Hepatic stellate cell (primary cell): ENCODE measurements at places on chromosomes 4 and X.

DNA sequence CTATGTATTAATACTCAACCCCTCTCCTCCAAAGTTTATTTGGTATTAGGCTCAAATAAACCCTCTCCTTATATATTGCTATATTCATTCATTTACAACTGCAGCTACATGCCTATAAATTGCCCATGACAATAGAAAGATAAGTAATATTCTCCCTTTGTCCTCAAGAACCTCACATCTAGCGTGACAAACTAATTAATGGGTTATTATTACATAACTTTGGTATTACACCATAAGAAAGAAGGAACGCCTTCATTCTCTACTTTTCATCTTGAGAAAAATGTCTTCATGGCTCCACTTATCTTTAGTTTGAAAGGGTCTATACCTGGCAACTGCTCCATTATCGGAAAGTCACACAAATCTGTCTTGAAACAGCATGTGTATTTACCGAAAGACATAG is 157.7 kb upstream of the RASGEF1B start:
- DNase-seq: no peak

DNA sequence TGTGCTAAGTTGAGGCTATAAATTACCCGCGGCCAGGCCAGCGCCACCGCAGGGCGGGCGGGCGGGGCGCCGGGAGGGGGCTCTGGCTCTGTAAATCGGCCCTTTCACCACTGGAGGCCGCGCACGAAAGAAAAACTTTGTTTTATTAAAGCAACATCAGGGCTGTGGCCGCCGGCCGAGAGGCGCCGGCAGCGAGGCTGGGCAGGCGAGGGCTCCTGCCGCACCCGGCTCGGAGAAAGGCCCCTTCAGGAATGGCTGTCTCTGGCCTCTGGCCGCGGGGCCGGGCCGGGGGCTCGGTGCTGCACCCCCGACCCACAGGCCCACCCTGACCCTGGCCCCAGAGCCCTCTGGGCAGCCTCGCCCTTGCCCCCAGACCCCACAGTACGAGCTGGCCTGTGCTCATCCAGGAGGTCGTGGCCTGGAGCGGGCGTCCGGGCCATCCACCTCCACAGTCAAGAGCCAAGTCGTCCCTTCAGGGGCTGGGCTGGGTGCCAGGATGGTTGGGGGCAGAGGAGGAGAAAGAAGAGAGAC is 29.5 kb upstream of the FGFR3 start:
- peak; percentile 89 for DNase-seq

GRCh38 chr4:12408364-12408763 is 979.7 kb upstream of the HS3ST1 start:
- no peak for DNase-seq

DNA sequence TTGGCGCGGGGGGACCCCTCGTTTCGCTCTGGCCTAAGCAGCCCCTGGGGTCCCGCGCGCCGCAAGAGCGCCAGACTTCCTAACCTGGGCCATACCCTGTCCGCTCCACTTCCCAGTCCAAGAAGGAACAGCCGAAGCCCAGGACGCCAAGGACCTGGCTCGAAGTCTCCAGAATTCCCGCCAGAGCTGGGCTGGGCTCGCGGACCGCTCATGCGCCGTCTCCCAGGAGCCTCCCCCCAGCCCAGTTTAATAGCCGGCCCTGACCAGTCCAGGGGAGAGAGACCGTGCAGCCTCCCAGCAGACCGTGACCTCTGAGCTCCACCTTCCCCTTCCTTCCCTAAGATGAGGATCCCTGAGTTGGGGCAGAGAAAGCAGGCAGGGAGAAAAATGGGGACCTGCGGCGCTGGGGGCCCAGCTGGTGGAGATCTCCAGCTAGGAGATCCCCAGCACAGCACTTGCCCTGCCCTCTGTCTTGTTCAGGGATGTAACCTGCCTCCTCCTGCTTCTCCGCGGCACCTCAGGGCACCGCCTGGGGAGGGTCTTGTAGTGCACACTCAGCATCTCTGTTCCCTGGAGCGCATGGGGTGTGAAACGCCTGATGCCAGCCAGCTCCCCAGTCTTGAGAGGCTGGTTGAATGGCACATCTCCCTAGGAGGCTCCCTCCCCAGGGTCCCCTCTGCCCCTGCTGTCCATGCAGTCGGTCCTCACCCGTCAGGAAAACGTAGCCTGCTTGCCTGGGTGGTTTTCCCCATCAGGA is 1.2 kb upstream of the LETM1 start:
- DNase-seq: peak; percentile 62

DNA sequence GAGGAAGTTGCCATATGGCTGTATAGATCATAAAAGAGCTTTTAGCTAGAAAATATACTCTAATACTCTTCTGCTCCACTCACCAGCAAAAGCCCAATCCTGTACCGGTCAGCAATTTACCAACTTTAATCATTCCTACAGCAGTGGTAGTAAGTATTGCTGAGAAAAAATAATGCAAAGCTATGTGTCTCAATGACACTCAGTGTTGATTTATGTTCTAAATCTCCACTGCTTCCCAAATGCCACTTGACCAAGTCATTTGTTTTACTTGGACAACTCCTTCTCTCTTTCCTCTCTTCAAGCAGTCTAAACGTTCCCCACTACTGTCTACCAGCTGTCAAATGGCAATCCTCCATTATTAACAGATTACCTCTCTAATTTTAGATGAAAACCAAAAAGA is 201.8 kb upstream of the GK2 start:
- no peak for DNase-seq

GRCh38 chr4:80033581-80033980 is 39.4 kb downstream of the ANTXR2 start:
- DNase-seq: no peak

DNA sequence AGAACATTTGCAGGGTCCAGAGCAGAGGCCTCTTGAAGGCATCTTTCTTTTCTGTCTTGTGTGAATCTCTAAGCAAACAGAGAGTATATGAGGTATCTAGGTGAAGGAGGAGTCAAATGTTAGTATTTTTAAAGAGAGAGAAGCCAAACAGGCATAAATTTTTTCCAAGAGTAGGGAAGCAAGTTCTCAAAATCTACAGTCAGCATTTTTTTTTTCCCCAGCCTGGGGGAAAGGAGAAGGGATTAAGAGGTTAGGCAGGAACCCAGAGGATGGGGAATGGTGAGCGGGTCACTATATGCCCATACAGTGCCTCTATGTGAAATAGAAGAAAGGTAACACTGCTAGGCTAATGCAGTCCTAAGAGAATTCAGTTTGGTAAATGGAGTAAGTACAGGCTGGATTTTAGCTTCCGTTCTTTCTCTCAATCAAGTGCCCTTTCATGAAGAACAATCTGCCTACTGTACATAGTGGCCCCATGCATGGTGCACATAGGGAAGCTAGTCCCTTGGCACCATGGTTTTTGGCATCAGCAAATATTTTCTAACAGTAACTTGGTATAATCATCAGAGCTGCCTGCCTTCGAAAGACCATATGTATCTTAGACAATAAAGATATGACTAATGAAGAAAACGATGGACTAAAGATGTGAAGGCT is 163.1 kb upstream of the MAB21L2 start:
- no peak for DNase-seq

- DNase-seq: peak; percentile 2
These were observed 673.6 kb upstream of the TENM3 start for GRCh38 chr4:181569553-181569952.

DNA sequence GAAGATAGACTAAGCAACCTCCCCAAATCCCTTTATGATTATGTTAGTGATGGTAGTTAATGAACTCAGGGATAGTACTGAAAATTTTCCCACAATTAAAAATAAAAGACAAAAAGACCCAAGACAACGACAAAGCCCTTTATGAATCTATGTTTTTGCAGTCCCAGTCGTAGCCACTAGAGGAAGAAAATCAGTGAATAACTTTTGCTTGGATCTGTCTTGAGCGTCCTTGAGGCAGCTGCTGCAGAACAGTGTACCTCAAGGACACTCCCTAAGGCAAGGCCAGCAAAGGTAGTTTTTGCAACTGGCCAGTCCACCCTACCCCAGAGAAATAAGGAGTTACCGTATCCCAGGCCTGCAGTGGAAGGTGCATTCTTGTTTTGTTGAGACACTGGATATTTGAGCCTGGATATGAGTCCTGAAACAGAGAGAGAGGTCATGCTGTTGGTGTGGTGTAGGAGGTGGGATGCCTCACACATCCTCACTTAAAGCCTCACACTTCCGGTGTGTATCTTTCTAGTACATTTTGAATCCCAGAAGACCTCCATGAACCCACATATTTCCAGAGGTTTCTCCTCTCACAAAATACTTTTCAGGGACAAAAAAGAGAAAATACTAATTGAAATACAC is 8.7 kb upstream of the TIMM8A start:
- no peak for DNase-seq

DNA sequence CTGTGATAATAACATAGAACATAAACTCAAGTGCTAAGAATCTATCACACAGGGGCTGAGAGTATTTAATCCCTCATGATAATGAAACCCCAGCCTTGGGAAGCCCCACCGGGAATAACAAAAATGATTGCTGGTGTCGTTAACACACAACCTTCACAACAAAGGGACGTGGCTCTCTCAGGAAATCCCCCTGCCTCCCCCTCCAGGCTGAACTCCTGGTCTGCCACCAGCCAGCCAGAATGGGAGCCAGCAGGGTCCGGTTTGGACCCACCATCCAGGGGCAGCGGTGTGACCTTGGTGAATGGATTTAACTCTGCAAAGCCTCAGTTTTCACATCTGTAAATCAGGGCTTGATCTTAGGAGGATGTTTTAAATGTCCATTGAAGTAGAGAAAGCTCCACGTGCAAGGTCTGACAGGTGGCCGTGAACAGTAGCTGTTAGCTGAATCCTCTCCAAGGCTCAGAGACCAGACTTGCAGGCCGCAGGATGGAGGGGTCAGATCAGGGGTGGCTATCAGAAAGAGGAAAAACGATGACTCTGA is 46.5 kb downstream of the ABLIM2 start:
- DNase-seq: no peak

GRCh38 chr4:148575577-148575976 is 133.4 kb upstream of the NR3C2 start:
- no peak for DNase-seq

GRCh38 chrX:148580016-148580415 is 79.6 kb downstream of the AFF2 start:
- DNase-seq: no peak
